ENCODE measurements at places on chromosomes 3 and 15. TPM values are rescaled to one million over a fixed set of nuclear protein-coding genes. Genes with fewer than 3 reads are reported as not detected.

DNA sequence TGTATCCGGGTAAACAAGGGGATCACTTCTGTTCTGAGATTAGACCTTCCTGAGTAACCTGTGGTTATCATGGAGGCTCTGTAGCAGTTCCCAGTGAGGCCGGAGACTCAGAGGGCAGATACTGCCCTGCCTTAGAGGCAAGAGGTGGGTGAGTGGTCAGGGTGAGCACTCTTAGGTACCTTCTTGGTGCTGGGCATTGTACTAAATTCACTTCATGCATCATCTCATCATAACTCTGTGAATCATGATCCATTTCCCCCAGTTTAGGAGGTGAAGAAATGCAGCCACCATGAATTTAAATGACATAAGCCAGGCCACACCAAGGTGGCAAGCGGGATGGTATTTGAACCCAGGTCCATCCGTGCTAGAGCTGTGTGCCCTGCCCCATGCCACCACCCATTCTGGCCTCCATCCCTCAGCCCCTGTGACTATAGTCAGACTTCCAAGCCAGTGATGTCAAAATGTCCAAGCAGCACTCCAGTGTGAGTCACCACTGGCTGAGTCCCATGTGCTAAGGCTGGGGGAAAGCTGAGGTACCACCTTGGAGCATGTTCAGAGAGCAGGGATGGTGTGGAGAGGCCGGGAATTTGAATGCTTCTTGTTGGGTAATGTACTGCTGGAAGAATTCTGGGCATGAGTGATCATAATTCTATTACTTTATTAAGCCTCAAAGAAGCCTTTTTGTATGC is 88.8 kb downstream of the EPHB1 start:
- H3K4me3 ChIP-seq: no peak overlapping the region
- no peaks in the 10 kb centered on the region for H3K4me1 ChIP-seq
- H3K36me3 ChIP-seq: no peaks in the 10 kb centered on the region

DNA sequence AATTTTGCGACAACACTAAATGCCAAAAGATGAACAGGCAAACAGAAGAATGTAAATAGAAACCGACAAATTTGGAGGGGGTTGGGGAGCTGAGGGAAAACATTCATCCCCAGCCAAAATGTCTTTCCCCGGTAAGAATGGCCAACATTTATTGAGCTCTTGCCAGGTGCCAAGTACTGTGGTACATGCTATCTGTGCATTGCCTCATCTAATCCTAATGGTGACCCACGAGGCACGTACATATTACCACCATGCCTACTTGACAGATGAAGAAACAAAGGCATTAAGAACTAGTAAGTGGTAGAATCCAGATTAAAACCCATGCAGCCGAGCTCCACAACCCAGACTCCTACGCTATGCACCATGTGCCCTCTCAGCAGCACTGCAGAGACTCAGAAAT is 205.7 kb downstream of the STT3B start:
- H3K4me3 ChIP-seq: no peak overlapping the region
- H3K27ac ChIP-seq: no peak overlapping the region
- peaks cover 3% of the 10 kb centered on the region for H3K4me1 ChIP-seq

- H3K4me3 ChIP-seq: no peak overlapping the region
- no peaks in the 10 kb centered on the region for H3K4me1 ChIP-seq
- no peaks in the 10 kb centered on the region for H3K27me3 ChIP-seq
- no peak for DNase-seq
These were observed 106.6 kb downstream of the GLDN start for GRCh38 chr15:51447855-51448621.

The SPSB4 gene
- 1.3 TPM for total RNA-seq

DNA sequence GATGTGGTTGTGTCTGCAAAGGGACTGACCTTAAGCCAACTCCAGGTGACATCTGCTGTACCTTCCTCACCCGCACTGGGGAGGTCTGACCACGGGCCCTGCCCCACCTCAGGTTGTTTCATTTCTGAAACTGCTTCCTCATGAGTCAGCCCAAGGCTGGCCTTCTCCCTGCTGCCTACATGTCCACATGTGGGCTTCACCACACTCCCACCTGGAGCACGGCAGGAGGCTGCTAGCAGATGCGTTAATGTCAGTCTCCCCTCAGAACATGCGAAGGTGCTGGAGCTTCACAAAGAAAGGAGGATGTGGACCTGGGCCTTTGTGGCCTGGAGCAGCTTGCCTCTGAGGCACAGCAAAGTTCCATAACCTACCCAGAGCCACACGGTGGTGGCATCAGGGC is 69.4 kb upstream of the PLXNA1 start:
- H3K27ac ChIP-seq: no peak overlapping the region
- no peaks in the 10 kb centered on the region for H3K27me3 ChIP-seq
- no peak overlapping the region for H3K4me3 ChIP-seq

DNA sequence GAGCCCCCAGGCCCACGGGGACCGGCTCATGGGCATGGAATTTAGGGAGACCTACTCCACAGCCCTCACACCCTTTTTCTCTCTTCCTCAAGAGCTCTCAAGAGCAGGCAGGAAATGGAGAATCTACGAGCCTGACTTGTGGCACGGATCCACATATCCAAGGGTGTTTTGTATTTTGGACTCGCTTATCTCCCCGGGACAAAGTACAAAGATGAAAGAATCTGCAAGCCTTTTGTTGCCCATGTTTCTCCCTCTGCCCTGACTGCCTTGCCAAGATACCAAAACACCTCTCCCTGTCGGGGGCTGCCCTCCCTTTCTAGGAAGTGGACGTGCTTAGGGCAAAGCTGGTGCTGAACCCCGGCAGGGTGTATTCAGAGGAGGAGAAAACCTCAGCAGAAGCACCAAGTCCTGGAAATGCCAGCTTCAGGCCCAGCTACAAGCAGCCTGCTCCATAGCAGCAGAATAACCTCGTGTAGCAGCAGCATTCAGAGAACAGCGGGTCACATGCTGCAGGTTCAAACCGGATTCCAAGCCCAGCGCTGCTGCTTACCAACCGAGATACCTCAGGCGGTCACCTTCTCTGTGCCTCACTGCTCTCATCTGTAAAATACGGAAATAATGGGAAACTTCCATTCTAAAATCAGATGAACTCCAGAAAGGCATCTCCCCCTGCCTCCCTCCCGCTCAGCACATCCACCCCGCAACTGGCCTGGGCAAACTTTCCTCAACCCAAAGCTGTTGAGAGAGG is 35.2 kb downstream of the DNASE1L3 start:
- H3K27me3 ChIP-seq: no peaks in the 10 kb centered on the region
- peak overlapping the region; percentile 86 for H3K27ac ChIP-seq
- H3K4me1 ChIP-seq: peaks cover 30% of the 10 kb centered on the region
- no peak overlapping the region for H3K4me3 ChIP-seq

Data from hepatocyte (in vitro differentiated cells).